Stimulated activated CD8-positive, alpha-beta memory T cell treated with anti-CD3 and anti-CD28 coated beads, Interleukin-15, amount 100 ng/mL, for 4 hours (primary cell): ENCODE measurements at places on chromosomes 1 and 21.

- DNase-seq, result no peak
Measured at GRCh38 chr1:226679262-226679661, 59.8 kb downstream of the ITPKB start.

DNA sequence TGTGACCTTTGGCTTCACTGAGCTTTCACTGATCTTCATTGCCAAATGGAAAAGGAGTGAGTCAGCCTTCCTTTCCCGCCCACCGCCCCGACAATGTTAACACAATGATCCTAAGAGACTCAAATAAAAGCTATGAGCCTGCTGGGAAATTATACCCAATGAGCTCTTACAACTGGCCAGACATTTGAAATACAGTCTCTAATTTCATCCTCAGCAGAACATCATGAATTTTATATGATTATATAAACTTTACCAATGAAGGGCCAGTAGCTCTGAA is 252.5 kb downstream of the SIPA1L2 start:
- DNase-seq, result no peak

DNA sequence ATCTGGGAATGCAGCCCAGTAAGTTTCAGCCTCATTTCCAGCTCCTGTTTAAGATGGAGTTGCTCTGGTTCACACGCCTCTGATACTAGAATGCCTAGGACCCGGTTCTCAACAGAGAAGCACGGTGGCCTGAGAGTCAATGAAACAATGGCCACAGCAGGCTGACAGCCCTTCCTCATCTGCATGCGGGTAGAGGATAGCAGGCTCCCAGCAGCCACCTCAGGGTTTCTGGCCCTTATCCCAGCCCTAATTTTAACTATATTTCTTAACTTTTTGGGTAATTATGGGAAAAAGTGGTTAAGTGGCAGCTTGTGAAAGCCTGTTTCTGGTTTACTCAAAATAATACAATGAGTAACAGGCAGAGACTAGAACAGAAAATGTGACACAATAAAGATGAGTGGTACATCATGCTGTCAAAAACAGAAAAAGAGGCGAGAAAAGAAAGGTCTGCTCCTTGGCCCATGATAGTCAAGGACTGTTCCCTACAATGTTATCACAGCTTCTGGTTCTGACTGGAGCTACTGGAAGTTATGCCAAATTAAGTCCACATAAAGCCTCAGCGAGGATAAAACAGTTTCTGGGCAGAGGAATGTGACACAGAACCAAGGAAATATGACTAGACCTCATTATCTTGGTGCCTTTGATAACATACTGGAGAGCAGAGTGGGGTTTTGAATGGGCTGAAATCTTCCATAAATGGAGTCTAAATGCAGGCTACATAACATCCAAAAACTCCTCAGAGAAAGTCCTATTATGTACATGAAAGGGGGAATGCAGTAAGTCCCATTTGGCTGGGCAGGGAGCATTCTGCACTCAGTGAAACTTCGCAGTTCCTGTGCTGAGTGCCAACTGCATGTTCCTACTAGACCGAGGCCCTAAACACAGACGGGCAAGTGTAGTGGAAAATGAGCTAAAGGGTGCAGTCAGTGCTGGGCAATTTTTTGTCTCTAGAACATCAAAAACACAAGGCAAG is 92.1 kb downstream of the NIBAN1 start:
- DNase-seq, result no peak

DNA sequence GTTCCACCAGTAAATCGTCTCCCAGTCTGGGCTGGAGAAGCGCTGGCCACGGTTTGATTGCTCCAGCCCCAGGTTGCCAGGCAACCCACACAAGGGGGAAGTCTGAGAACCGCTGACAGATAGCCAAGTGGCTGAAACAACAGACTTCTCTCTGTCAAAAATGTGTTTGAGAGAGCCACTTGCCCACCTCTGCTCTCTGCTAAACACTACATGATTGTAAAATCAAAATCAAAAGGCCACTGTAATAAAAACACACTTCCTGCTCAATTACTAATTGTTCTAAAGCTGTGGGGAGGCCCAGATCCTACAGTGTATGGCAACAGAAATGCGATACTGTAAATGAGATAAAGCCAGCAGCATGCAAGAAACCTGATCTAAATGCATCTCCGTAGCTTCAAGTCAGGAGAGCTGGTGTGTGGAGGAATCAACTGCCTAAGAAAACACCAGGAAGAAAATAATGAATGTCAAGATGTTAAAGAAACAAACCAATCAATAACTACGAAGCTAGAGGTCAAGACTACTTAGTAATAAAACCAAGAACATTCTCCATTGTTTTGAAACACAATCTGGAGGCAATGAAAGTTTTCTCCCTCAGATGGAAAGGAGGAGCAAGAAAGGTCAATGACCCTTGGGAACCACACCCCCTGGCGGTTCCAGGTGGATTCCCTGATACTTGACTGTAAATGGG is 121.2 kb downstream of the SLC45A1 start:
- no peak for DNase-seq

GRCh38 chr1:221747839-221748238 is 6.0 kb upstream of the DUSP10 start:
- DNase-seq, result no peak

DNA sequence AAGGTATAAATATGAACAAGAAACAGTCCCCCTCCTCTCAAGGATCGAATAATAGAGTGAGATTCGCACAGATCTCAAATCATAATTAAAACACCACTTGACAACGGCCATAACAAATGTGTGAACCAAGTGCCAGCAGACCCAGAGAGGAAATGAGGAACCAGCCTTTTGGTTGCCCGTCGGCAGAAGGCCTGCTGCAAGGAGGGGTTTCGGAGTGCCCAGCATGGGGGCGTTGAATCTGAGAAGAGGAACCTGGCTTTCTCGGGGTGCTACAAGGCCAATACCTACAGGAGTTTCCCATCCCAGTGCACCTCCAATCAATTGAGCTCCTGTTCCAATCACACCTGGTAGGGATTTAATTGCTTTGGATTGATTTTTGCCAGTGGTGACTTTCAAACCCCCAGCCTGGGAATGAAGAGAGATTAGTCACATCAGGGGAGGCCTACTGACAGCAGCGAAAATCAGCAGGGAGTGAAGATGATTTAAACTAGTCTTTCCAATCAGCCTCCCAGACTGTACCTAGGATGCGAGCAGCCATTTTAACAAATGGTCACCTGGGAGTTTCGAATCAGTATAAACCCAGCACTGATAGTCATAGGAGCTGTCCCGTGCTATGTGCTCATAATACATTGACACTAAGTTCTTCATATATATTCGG is 263.8 kb downstream of the KAZN start:
- DNase-seq, result no peak

- DNase-seq, result no peak
Measured at GRCh38 chr21:45278156-45278911, 9.4 kb downstream of the POFUT2 start.

DNA sequence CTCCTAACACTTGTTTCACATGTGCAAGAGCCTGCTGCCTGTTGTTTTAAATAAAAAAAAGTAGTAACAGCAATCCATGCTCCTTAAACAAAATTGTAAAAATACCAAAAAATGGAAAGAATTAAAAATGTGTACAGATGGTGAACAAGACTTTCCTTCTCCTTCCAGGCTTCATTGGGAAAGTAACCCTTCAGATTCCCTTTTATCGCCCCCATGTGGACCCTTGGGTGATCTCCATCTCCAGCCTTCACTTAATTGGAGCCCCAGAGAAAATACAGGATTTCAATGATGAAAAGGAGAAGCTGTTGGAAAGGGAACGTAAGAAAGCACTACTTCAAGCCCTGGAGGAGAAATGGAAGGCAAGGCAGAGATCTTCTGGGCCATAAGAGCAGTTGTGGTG is 14.2 kb downstream of the VPS13D start:
- DNase-seq, result no peak

GRCh38 chr1:156602557-156602993 is 1.3 kb upstream of the GPATCH4 start:
- no peak for DNase-seq

DNA sequence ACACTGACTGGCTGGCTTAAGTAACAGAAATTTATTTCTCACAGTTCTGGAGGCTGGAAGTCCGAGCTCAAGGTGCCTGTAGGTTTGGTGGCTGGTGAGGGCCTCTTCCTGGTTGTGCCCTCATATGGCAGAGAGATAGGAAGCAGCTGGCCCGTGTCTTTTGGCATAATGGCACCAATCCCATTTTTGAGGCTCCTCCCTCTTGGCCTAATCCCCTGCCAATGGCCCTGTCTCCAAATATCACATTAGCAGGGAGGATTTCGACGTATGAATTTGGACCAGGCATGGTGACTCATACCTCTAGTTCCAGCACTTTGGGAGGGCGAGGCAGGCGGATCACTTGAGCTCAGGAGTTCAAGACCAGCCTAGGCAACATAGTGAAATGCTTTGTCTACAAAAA is 37.4 kb downstream of the AGPAT3 start:
- DNase-seq, result no peak

DNA sequence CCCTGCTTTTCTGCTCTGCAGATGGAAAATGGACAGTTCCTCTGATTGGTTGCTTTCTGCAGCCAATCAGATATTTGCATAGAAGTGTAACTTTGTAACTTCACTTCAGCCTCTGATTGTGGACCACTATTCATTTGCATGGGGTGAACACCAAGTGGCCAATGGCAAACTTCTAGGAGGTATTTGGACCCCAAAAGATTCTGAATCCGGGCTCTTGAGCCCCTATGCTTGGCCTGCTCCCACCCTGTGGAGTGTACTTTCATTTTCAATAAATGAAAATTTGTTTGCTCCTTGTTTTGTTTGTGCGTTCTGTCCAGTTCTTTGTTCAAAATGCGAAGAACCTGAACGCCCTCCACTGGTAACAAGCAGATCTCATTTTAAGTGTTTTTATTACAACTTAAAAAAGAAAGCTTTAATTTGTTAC is 6.4 kb upstream of the GSTM4 start:
- no peak for DNase-seq

DNA sequence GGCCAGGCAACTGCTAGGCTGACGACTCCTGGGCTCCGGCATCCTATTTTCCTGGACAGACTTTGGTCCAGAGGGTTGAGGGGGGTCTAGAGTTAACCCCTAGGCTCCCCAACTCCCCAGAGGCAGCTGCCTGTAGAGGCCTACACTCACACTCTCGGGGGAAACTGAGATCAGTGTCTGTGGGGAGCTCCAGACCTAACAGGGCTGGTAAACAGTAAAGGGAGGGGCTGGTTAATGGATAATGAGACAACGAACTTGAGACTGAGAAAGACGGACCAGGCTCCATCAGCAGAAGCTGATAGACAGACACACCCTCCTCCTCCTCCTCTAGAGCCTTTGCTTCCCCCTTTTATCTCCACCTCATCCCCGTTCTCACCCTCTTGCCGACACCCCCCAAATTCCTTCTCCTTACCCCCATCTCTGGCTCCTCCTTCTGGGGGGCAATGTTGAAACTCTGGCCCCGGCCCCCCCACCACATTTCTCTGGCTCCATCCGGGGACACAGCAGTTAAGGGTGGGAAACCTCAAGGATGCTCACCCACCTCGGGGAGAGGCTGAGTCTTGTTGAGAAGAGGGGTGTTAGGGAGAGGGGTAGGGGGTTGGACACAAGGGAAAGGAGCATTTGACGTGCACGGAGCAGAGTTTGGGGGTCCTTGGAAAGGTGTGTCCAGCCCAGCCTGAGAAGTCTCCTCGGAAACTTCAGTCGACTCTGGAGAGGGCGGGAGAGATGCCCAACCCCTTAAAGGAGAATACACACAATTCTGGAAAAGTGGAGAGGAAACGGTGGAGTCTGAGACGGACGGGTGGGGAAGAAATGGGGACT is at the start of gene MTMR11:
MTMR11 (minus strand) TSS at position 710 of the 822 bp plus-strand sequence; CDS start at position 478, 232 bp downstream.
- DNase-seq, result no peak

- DNase-seq, result no peak
Measured at GRCh38 chr1:241115784-241116183, 241.2 kb downstream of the RGS7 start.

- no peak for DNase-seq
Measured at GRCh38 chr21:28074676-28075075, 918.0 kb downstream of the LTN1 start.

DNA sequence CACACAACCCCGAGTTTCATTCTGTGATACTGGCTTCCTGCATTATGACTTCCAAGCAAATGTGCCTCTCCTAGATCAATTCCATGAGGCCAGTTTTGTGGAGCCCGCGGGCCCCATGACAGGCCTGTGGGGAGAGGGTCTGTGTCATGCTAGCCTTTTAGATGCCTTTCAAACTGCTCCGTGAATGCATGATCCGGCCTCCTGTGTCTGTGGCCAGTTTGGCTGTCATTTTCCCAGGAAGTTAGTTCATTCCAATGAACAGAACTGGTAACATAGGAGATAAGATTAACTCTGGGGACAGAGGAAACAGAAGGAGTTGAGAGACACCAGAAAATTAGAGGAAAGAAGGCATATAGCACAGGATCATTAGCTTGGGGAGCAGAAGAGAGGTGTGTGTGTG is 3.2 kb downstream of the FNDC7 start:
- no peak for DNase-seq

DNA sequence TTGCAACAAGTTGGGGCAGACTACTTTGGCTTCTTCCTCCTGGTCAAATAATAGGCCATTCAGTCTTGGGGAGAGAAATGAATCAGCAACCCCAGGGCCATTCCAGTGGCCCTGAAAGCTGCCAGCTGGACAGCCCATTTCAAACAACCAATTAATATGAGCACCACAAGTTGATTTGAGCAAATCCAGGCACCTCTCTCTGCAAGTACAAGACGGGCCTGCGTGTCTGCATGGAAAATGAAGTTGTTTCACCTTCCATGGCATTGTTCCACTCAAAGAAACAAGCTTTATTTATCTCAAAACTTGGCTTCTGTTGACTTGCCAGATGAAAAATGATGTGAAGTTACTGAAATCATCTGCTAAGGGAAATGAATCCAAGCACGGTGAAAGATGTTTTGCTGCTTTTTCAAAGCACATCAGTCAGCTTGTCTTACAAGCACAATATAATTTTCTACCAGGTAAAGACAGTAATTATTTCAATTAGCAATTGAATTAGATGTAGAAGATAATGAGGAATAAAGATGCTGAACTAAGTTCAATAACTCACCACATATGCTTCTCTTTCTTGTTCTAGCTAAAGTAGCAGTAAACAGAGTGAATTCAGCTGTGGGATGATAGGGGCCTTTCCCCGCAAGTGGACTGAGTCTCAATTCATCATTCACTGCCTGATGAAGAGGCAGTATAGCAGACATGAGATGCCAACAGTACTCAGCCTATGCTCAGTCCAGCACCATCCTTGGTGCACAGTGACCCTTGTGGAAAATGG is 95.2 kb upstream of the SSX2IP start:
- DNase-seq, result no peak

DNA sequence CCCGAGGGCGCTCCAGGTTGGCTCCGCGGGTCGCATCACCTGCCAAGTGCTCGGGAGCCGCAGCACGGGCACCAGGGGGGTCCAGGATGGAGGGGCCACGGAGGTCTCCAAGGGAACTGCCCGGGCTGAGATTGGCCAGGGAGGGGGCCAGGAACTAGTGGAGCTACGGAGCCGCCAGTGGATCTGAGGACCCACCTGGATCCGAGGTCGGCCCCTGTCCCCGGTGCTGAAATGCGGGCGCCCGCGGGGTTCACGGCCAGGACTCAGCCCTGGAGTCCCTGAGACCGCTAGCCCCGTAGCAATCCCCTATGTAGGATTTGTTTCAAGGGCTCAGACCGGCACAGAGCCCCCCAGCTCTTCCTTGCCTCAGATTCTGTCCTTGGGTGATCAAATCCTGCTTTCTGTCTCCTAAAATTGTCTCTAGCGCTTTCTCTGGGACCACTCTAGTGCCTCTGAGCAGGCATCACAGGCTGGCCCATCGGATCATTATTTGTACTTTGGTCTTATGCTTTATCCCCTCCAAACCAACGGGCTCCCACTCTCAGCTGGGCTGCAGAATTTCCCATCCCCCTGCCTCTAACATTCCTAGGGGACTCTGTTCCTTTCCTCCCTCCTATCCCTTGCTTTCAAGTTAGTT is 27.3 kb downstream of the KIAA2013 start:
- no peak for DNase-seq

GRCh38 chr1:167388976-167389375 is 129.4 kb downstream of the CD247 start:
- DNase-seq, result no peak
